ENCODE measurements at places on chromosomes 11 and 22. TPM values are rescaled to one million over a fixed set of nuclear protein-coding genes. Genes with fewer than 3 reads are reported as not detected.

Gene KRTAP5-5
- not detected for total RNA-seq

Gene LGALS12
- not detected for total RNA-seq

Gene MYOD1
- total RNA-seq: 0.05 TPM

Gene SPTBN2
- total RNA-seq: 11.4 TPM

Gene YPEL1
- total RNA-seq: 2.4 TPM

Gene RDX
- total RNA-seq: 104 TPM

Gene PDGFB
- total RNA-seq: 4.5 TPM

Gene ASCL2
- total RNA-seq: not detected

Gene ACER3
- total RNA-seq: 21.4 TPM

Gene B3GAT1
- not detected for total RNA-seq

Gene ATG16L2
- 2.1 TPM for total RNA-seq

DNA sequence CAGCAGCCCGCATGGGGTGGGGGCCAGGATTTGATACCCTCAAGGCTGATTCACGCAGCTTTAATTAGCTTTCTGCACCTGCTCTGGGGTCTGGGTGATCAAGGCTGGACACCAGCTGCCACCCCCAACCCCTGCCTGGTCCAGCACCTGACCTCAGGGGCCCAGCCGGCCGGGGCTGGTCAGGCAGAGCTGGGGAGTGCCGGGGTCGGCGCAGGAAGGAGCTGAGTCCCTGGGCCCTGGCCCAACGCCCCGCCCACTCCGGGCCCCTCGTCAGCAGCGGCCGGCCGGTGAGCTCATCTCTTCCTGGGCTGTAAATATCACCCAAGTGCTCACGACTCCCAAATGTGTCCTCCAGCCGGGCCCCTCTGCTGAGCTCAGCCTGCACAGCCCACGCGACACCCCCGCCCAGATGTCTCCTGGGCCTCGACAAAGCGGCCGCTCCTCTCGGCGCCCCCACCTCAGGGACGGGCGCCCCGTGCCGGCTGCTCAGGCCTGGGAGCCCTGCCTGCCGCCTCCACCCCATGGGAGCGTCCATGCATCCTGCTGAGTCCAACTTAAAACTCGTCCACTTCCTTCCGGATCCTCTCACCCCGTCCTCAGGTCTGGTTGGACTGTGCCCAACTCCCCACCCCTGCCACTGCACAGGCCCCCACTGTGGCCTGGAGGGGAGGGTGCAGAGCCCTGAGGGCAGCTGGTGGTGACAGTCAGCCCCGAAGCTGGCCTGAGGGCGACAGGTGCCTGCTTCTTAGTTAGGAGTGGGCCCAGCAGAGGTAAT lies 29.0 kb downstream of the RTN4R start:
- DNase-seq: no peak

DNA sequence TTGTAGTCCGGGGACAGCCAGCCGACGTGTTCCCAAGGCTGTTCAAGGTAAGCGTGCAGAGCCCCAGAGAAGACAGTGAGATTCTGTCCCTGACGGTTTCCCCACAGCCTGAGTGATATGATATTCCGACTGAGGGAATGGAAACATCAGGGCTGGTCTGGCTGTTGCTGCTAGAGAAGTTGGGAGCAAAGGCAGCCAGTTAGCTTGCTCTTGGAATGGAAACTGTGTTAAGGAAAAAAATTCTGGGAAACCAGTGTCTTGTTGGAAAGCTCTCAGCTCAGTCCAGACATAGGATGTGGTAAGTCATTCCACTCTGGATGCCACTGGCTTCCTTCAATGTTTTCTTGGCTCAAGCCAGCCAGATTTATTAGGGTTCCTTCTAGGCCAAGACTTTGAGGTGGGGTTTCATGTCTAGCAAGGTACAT lies 8.8 kb downstream of the CRY2 start:
- no peak for DNase-seq

DNA sequence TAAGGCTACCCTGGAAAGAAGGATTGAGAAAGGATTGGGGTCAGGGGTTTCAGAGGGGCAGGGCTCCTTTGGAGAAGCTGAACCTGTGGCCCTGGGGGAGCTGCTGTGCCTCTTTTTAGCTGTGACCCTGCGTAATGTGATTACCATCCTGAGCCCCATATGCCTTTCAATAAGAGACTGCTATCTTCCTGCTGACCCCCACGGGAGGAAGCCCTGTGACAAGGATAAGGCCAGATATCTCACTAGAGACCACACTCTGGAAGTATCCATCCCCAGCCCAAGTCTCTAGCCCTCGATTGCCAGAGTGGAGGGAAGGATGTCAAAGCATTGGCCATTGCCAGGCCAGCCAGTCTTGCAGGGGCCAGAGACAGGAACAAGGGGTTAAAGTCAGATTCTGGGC lies 4.8 kb upstream of the SLC39A13 start:
- no peak for DNase-seq

- DNase-seq: no peak
Observed at GRCh38 chr22:44192098-44192815, 11.5 kb downstream of the PARVG start.

DNA sequence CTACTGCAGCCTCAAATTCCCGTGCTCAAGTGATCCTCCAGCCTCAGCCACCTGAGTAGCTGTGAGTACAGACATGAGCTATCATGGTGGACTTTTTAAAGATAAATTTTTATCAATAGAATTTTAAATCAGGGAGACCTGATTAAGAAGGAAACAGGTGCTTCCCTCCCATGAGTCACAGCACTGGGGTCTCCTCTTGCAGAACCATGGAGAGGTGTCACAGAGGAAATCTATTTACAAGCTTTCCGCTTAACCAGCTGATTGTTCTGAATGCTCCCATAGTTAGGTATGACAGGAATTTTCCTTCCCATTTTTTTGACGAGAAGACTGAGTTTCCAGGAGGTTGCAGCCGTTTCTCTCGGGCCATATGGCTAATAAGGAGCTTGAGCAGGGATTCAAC lies 516.1 kb downstream of the MIAT start:
- DNase-seq: no peak

DNA sequence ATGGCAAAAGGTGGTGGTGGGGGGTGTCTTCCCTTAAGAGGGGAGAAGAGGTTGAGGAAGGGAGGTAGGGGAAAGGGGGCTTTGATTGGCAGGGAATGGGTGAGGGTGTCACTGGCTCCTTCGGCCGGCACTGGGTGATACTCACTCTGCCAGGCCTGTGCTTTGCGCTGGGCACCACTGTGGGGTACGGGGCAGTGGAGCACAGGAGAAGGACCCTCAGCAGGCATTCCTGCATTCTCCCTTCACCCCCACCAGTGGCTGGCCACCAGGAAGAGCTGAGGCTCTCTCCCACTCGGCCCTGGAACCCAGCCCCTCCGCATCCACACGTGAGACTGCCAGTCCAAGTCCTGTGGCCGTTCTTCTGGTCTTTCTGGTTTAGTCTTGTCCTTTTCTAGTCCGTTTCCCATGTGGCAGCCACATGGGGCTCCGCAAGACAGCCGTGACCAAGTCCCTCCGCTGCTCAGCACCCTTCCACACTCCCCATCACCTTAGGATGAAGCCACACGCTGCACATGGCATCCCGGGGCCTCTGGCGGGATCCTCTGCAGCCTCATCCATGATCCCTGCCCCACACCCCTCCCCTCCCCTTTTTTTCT lies 8.0 kb downstream of the CAPN5 start:
- DNase-seq: no peak

DNA sequence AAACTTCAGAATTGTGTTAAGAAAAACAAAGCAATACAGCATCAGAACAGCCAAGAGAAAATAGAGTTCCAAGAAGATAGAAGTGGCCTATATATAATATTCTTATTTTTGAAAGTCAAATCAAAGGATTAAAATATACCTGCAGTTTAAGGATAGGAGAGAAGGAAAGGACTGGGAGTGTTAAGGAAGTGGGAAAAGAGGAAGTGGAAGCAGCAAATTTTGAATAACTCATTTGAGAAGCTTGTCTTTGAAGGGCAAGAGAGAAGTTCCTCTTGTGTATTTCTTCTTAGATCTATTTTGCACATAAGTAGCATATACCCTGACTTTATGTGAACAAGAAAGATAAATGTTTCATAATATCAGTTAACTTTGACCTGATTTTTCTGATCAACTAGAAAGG lies 62.6 kb upstream of the SLC17A6 start:
- no peak for DNase-seq

DNA sequence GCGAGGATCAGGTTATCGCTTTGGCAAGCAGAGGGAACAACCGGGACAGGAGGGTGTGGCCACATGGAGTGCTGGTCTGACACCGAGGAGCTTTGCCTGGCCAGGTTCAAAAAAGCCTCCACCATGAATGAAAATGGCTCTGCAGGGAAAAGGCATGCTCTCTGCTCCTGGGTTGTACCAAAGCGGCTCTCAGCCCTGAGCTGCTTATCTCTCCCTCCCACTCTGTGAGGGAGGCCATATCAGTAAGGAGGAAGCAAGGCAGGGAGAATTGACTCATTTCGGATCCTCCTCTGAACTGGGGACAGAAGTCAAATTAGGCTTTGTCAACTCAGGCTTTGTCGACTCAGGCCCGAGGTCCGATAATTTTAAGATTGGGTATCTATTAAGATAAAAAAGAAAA lies 82.9 kb upstream of the CRTAM start:
- DNase-seq: no peak

- no peak for DNase-seq
Observed at GRCh38 chr22:22219140-22219996, 25.2 kb upstream of the VPREB1 start.

DNA sequence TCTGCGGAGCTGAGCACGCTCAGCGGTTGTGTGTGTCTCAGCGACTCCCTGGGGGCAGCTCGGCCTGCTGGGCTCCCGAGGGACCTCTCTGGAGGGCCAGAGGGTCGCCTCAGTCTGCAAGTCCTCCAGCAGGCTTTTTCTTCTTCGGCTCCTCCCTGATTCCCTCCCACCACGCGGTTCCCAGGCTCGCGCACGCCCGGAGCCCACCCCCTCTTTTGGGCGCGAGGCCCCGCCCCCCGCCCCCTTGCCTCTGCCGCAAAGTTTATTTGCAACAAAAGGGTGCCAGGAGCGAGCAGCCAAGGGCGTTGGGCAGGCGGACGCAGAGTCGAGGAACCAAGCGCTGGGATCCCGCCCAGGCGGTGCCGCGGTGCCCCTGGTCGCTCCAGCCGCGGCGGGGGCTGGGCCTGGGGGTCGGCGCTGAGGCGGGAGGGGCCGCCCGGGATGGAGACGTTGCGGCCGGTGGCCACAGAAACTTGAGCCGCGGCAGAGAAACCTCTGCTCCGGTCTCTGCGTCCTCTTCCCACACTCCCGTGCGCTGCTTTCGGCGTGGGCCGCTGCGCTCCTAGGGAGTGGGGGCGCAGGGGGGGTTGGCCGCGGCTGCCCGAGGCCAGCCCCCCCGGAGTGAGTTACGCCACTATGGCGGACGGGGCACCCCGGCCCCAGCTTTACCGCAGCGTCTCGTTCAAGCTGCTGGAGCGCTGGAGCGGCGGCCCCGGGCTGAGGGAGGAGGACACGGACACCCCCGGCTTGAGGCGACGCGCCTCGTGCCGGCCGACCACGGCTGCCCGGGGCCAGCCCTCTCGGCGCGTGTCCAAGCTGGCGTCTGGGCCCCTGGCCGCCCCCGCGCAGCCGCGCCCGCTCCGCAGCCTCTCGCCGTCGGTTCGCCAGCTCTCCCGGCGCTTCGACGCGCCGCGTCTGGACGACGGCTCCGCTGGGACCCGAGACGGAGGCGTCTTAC lies at the start of gene ARHGEF17:
Gene ARHGEF17 (plus strand): TSS at position 274 of the 958 bp plus-strand sequence. CDS start 363 bp downstream, at position 637.
- peak; percentile 58 for DNase-seq

DNA sequence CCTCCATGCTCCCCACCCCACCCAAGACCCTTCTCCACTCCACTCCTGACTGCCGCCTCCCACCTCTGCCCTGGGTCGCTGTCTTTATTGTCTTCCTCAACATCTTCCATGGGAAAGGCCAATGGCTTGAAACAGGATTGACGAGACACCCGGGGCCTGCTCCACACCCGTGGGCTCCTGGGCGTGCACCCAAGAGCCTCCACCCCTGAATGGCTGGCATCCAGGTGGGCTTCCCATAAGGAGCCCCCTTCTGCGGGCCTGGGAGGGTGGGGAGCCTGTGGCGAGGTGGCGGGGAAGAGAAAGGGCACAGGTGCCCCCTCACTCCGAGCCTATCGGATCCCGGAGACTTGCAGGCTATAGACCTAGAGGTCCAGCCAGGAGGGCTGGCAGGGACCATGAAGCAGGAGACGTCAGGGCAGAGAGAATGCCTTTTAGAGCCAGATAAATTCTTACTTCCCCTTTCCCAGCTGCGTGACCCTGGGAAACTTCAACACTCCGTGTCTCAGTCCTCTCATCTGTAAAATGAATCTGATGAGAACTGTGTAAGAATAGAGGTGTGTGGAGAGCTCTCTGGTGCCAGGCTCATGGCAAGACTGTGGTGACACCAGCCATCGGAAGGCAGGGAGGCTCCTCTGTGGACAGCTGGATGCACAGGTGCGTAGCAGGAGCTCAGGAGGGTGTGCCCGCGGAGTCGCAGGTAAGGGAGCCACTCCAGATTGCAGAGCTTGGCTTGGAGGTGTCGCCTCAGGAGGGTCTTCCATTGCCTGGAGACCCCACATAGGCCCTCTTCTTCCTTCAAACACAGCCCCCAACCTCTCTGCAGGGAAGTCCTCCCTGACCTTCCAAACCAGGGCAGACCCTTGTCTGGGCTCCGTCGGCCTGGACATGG lies 53.9 kb downstream of the SMIM38 start:
- no peak for DNase-seq

- DNase-seq: no peak
Observed at GRCh38 chr11:4882543-4882942, 843 bp downstream of the OR51T1 start.

GRCh38 chr22:23806837-23807236 lies 20.1 kb downstream of the SMARCB1 start:
- DNase-seq: no peak

- DNase-seq: no peak
Observed at GRCh38 chr11:125071846-125072217, 8.7 kb downstream of the SLC37A2 start.

DNA sequence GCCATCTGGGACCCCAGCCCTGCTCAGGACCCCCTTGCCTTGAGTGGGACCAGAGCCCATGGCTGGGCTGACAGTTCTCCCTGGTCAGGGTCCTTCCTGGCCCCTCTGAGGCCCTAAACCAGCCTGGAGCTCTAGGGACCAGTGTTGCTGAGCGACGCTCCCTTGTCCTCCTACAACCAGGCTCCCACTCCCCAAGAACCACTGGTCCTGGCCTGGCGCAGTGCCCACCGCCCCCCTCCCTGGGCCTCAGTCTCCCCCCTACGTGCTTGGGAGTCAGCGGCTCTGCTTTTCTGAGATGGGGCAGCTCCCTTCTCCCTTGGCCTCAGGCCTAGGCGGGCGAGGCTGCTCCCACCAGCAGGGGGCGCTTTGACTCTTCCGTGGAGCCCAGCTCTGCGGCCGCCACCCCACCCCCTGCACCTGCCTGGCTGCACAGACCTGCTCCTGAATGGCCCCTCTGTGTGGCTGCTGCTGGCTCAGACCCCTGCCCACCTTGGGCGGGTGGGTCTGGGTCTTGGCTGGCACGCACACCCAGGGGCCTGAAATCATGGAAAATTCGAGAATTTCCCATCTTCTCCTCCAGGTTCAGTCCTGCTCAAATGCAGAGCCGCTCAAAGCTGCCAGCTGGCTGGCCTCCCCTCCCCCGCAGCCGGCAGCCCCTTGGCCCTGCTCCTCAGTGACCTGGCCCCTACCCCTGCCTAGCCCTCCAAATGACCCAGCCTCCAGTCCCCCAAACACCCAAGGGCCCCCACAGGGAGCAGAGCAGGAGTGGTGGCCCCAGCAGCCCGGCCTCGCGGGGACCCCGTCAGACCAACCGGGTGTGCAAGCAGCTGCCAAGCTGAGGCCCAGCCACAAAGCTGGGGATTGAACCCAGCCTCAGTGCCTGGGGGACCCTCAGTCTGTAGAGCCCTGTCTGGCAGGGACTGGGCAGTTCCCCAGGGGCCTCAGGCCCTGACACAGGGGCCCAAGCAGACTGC lies 9.1 kb downstream of the PRR33 start:
- peak; percentile 46 for DNase-seq

Data from M059J (cell line).